Stimulated activated naive CD4-positive, alpha-beta T cell (primary cell): ENCODE measurements at places on chromosomes 6 and 20.

GRCh38 chr6:44260451-44261297 is 3.3 kb upstream of the SLC35B2 start:
- no peak for DNase-seq

- no peak for DNase-seq
Measured at GRCh38 chr20:20580139-20580538, 132.3 kb downstream of the RALGAPA2 start.

DNA sequence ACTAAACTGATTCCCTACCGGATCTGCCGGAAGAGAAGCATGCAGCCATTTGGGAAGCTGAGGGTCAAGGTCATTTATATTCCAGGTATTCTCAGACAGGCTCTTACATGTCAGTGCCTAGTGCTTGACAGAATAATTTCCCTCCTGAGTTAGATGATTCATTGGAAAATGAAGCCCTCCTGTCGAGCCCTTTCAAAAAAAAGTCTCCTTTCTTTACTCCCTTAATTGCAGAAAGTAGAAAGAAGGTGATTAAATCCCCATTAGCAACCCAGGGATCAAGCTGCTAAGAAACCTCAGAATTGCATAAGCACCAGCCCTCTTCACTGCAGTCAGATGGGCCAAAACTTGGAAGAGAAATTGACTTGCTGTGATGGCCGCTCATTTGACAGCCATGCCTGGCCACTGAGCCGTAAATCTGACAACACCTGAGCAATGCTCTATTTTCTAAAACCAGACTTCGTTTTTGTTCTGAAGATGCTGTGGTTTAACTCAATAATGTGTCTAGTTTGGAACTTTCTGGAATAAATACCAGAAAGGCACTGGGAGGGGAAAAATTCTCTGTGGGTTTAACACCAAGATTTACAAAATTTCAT is 61.0 kb upstream of the ARMH2 start:
- no peak for DNase-seq

DNA sequence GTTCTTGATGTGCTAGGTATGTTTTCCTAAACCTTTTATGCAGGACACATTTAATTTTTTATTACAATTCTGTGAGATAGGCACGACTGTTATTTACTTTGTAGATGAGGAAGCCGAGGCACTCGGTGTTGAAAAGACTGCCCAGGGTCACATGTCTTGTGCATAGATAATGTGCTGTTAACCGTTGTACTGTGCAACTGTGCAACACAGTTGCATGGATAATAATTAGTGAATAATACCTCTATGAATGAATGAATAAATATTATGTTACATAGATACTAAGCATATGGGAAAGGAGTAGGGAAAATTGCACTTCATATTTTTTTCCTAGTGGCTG is 60.3 kb upstream of the DEK start:
- DNase-seq: no peak

GRCh38 chr6:16591396-16592222 is 169.7 kb downstream of the ATXN1 start:
- no peak for DNase-seq

DNA sequence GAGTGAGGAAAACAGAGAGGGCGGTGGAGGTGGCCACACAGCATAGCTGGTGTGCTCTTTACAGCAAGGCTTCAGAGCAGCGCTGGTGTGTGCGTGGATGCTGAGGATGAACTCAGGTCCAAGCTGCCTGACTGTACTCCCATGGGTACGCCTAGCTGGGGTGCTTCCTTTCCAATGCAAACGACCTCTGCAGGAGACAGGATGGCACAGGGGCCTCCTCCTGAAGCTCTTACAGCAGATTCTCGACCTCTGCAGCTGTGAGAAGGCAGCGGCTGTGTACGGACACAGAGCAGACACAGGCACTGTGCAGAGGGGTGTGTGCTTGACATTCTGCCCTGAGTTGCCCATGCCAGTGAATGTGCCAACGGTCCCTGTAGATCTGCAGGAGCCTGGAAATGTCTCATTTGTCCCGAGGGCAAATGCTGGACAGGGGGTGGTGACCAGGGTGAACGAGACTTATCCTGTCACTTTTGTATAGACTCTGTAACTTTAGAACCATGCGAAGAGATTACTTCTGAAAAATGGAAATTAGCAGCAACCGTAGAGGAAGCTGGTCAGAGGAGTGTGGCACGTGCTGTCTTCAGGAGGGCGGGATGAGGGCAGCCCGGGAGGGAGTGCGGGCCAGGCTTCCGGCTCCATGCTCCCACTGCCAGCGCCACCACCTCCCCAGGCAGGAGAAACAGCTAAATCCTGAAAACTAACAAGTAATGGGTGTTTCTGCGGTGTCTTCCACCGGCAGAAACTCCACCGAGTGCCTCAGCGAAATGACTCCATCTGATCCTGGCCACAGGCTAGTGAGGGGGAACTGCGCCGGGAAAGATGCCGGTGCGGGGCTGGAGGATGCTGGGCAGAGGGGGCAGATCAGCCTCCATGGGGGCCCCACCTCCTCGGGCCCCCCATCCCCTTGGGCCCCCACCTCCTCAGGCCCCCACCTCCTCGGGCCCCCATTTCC is 120.9 kb upstream of the RPS6KA2 start:
- no peak for DNase-seq

DNA sequence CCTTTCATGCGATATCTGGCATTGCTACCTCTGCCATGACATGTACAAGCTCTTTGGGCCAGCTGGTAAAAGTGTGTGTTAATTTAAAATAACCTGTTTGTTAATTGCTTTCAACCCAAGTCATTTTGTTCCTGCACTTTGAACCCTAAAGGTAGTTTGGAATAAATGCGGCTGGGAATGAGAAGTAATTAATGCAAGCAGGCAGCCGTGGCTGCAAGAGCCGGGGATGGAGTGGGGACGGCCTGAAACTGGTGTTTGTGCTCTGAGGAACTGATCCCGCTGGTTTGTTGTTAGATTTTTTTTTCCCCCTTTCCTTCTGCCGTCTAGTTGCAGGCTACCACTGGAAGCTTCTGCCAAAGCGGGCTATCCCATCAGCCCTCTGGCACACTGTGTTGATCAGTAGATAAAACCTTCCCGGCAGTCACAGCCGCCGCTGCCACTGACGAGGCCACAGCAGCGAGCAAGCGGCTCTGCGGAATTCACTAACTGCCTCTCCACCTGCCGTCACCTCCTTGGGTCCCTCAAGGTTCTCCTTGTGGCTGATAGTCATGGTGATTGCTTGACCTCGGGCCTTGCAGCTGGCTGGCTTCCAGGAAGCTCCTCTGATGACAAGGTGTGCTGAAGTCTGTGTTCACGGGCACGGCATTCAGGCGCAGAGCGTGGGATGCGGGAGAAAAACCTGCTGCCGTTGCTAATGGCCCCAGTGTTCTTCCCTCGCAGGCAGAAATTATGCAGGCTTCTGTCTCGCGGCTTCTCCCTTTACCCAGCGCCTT is 315.9 kb downstream of the TFAP2A start:
- DNase-seq: no peak

GRCh38 chr20:63011798-63012197 is 5.0 kb upstream of the BHLHE23 start:
- DNase-seq: no peak

GRCh38 chr20:32443386-32443974 is 85.3 kb downstream of the ASXL1 start:
- peak; percentile 12 for DNase-seq

DNA sequence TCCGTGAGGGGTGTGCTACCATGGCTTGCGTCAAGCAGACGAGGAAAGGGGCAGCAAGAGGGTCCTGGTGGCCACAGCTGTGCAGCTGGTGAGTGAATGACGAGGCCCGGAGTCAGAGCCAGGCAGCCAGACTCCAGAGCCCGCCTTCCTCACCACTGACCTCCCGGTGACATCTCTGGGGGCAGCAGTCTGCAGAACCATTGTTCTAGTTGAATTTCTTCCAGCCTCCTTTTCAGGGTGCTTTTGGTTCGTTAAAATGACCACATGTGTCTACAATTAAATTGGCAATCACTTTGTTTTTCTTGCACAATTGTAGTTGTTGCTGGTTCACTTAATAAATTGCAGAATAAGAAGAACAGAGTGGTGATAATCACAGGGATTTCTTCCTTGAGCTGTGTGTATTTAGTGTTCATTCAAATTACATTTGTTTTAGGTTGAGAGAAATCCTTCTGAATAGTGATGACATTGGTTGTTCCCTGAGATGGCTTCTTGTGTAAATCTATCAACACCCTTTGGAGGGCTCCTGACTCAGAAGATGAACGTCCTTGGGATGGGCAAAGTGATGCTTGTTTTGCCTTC is 96.4 kb downstream of the TULP4 start:
- DNase-seq: no peak
